ENCODE measurements at places on chromosomes 4 and X.

DNA sequence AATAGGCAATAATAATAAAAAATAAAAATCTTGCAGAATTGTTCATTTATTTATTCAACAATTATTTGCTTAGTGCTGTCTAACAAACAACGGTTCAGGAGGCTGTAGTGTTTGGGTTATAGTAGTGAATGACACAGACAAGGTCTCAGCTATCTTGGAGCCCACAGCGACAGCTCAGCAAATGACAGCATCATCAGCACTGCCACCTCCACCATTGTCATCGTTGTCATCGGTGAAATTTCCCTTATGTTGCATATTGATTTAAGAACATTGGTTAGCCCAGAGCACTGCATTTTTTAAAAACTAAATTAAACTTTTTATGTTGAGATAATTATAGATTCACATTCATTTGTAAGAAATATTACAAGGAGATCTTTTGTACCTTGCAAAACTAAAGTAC is 79.9 kb downstream of the TRAPPC11 start:
- DNase-seq: no peak

DNA sequence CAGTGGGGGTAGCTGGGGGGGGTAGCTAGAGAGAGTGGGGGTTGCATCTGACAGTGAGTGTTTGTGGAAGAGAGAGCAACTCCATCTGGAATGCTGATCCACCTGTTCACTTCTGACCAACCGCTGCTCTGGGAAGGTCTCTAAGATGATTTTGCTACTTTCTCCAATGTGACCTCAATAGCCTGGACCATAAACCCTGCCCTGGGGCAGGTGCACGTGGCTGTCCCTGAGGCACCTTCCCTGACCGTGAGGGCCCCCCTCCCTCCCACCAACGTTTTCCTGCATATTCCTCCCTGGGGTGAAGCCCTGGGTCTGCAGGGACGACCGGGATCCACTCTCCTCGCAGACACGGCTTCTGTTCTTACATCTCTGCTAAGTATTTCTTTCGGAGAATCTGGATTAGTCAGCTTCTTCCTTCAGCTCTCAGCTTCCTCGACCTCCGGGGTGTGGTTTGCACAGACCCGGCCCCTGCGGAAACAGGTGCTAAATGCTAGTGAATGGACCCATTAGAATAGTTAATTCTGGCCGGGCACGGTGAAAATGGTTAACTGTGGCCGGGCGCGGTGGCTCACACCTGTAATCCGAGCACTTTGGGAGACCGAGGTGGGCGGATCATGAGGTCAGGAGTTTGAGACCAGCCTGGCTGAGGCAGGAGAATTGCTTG is 21.4 kb upstream of the PLCXD1 start:
- no peak for DNase-seq

- no peak for DNase-seq
These were observed 49.3 kb upstream of the EOLA2 start for GRCh38 chrX:149987613-149988012.

DNA sequence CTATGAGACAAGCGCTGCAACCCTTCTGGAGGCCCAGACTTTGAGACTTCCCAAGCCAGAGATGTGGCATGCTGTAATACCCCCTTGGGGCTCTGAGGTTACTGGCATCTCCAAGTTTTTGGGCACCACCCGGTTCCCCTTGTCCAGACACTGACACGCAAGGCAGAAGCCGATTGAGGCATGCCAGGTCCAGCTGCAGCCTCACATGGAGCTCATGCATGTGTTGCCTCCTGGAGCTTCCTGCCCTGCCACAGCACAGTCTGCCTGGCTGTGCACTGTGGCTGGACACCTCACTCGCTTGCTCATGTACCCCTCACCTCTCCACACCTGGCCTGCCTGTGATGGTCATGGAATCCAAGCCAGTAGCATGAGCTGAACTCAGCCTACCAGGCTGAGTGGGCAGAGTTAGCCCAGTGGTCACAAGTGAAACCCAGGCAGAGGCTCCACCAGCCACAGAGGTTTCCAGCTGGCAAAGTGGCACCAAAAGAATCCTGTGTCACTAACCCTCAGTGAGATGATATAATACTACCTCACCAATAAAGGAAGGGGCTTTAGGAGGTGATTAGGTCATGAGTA is 789.2 kb upstream of the INTU start:
- DNase-seq: no peak

- DNase-seq: no peak
These were observed 29.7 kb downstream of the BCOR start for GRCh38 chrX:40068048-40068447.

DNA sequence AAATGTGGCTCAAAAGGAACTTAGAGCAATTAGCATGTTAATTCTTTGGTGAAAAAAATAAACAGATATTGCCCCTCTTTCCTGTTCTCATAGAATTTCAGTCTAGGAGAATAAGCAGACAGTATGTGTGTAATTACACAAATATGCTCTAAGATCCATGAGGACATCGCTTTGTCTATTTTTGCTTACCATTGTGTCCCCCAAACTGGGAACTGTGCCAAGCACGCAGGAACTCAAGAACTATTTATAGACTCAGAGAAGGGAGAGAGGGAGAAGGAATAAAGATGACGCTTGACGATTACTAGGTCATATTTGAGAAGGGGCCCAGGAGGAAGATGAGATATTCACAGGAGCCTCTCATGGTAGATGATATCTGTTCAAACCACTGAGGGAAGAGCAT is 692.6 kb downstream of the RAB28 start:
- DNase-seq: no peak

- DNase-seq: no peak
These were observed 173.5 kb upstream of the C1QTNF7 start for GRCh38 chr4:15254236-15254880.

GRCh38 chrX:17706676-17707075 is 30.6 kb upstream of the SCML1 start:
- DNase-seq: no peak

GRCh38 chr4:168575473-168575872 is 78.6 kb downstream of the PALLD start:
- DNase-seq: no peak

DNA sequence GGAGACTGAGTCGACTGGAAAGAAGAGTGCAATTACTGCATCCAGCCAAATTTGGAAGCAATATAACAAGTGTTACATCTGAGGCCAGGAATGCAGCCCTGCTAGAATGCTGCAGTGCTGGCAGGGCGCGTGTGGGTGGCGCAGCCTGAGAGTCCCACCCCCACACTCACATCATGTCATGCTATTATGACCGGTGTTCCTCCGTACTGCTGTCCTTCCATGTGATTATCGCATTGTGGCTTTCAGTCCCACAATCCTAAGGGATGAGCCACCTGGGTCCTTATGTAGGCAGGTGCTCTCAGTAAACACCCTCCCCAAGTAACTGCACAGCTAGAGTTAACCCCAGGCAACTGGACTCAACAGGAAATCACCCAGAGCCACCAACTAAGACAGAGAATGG is 122.6 kb upstream of the CPEB2 start:
- DNase-seq: no peak

DNA sequence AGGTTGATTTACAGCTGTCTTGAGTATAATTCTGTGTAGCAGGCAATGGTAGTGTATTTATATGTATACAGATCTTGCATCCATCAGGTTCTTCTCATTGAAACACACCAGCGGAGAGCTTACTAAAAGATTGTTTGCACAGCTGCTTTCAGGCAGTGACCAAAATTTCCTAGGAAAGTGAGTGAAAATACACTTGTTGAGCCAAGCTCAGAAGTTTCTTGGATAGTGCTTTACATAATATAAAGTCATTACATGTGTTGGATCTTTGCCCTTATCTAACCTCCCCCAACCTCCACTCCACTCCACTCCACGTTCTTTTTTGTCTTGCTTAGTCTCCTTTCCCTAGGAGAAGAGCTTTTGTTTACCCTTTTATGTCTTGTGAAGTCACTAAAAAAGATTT is 34.1 kb downstream of the CNKSR2 start:
- DNase-seq: peak; percentile 32

GRCh38 chr4:104649631-104650030 is 154.9 kb upstream of the CXXC4 start:
- DNase-seq: no peak

- DNase-seq: peak; percentile 7
These were observed 56.3 kb upstream of the STOX2 start for GRCh38 chr4:183848805-183849204.

DNA sequence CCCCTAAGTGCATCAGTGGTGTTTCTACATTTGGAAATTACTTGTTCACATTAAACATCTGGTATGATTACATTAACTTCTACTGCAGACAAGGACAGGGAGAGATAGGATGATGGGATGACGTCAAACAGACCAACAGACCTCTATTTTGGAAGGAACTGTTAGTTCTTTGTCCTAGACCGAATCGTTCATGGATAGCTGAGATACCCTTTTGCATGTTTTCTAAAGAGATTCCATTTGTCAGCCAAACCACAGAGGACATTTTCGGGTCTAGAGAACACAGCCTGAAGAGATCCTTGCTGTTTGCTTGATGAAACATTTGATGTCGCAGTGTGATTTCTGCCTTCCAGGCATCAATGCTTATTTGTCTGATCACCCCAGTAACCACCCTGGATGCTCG is 27.7 kb downstream of the CHST7 start:
- no peak for DNase-seq

GRCh38 chrX:147173594-147173993 is 359.1 kb upstream of the CXorf51A start:
- DNase-seq: no peak

GRCh38 chr4:17635056-17635455 is 20.6 kb downstream of the MED28 start:
- no peak for DNase-seq

GRCh38 chr4:1249731-1250526 is 999 bp upstream of the CTBP1 start:
- no peak for DNase-seq

DNA sequence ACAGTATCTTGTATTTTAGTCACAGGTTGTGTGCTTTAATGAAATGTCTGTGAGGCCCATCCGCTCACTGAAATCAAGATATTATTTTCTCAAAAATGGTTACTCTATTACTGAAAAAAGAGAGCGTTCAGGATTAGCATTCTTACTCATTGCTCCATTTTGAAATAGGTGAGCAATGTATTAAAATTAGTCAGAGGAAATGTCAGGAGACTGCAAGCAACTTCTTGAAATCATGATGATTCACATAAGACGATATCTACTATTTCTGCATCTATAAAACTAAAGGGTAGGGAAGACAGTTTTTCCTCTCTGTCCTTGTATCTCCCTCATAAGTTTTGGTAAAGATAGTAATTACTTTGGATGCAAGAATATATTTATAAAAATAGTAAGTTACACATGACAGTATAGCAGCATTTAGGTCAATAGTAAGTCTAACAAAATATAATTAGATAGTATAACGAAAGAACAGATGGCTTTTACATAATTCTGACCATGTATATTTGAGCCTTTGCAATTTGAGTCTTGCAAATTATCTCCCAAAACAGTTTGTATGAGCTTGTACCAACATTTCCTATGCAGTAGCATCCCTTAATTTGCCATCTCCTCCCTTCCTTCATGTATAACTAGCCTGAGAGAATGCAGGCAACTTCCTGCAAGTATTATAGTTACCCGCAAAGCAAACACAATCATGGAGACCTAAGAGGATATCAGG is 937.8 kb downstream of the PCDH7 start:
- no peak for DNase-seq

- no peak for DNase-seq
These were observed 48.6 kb upstream of the NAP1L5 start for GRCh38 chr4:88746206-88746605.

GRCh38 chr4:86717651-86718050 is 123.5 kb downstream of the PTPN13 start:
- no peak for DNase-seq

GRCh38 chr4:105067946-105068345 is 78.7 kb upstream of the TET2 start:
- DNase-seq: peak; percentile 20

DNA sequence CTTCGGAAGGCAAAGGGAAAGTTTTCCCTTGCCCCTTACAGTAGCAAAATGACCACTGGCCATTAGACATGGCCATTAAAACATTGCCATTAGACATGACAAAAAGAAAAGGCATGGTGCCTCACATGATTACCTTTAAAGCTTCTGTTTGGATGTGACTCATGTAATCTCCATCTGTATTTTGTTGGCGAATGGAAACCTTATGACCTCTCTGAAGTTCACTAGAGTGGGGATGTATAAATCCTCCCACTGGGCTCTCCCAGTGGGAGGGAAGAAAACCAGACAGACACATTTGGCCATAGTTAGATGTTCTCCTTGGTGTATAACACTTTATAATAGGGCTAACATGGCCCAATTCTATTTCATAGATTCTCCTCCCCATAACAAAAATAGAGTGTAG is 152.6 kb downstream of the MAGEB17 start:
- no peak for DNase-seq

DNA sequence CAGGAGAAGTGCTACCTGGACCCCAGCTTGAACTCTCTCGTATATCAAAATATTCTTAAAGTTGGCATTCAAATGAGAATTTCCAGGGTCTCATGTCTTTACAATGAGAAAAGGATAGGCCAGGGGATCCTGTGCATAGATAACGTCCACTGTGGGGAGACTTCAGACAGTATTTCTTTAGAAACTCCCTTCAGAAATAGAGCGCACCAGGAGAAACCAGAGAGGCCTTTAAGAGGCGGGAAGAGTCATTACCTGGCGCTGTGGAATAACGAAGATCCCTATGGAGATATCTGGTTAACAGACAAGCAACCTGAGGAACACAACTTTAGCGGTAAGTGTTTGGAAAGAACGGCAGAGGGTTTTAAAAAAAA is 600 bp downstream of the RADX start:
- DNase-seq: no peak

DNA sequence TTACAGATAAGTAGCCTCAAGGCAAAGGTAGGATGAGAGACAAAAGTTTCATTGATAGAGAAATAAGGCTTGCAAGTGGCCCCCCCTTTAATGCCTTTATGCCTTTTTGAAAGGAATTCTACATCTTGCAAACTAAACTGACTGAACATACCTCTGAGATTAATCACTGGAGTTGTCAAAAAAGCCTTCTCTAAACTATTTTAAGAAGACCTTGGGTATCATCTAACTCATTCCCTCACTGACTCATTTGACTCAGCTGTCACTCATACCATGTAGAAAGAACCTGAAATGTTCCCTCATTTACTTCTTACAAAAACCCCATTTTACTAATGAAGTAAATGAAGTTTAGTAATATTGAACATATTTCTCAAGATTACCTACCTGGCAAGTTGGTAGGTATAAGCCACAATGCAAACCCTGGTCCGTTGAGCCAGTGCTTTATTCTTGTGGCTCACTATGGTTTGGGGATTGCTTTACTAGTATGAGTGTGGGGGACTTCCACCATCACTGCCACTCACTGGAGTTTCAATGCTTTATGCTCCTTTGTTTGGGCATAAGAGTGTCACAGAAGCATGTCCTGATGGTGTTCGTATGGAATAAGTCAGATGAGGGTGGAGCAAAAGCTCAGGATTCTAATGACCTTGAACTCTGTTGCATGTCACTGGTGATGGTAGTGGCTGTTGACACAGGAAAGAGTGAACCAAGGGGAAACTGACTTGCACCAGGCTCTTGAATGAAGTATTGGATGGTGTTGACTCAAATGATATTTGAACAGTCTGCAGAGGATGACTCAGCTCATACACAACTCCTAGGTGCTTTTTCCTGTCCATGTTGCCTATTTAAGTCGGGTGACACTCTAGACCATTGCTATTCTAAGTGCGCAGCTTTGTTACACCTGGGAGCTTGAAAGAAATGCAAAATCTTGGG is 305.5 kb upstream of the EMCN start:
- no peak for DNase-seq
